HS-27A (cell line): ENCODE measurements at places on chromosomes 12 and 14.
A peak's percentile ranks its signal among the peaks of the same experiment; 100 is the strongest.

- no peak for DNase-seq
These were observed 82.6 kb upstream of the GTF2A1 start for GRCh38 chr14:81303258-81303935.

GRCh38 chr12:41064411-41064810 lies 123.7 kb upstream of the PDZRN4 start:
- no peak for DNase-seq

DNA sequence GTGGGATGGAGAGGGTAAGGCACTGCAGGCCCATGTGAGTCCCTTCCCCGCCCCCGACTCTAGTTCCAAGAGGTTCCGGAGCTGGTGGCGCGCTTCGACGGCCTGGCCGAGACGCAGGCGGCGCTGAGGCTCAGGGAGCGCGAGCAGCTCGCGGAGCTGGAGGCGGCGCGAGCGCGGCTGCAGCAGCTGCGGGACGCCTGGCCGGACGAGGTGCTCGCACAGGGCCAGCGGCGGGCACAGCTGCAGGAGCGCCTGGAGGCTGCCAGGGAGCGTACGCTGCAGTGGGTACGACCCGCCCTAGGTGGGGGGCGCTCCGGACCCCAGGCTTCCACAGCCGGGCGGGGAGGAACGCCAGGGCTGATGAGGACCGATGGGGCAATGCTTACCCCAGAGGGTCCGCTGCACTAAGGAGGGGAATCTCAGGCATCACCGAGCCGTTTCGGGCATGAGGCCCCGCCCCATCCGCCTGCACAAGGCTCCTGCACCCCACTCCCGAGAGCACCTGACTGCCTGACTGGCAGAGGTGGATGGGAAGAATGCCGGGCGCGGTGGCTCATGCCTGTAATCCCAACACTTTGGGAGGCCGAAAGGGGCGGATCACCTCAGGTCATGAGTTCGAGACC lies 4.9 kb downstream of the CFAP73 start:
- DNase-seq, result no peak

DNA sequence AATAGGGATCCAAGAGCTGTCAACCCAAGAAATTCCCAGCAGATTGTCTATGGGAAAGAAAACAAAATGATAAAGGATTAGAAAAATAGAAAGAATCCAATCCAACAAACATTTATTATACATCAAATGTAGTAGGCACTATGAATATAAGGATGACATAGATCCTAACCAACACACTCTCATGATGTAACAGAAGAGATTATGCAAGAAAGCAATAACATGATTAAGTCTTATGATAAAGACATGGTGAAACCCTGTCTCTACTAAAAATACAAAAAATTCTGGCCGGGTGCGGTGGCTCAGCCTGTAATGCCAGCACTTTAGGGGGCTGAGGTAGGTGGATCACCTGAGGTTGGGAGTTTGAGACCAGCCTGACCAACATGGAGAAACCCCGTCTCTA lies 2.7 kb downstream of the MED6 start:
- DNase-seq, result no peak

GRCh38 chr14:93974833-93975232 lies 1.5 kb downstream of the ASB2 start:
- DNase-seq, result no peak

- DNase-seq, result no peak
These were observed 179.7 kb downstream of the RAD51B start for GRCh38 chr14:67999290-67999689.

GRCh38 chr12:117360222-117360550 lies 1.2 kb downstream of the NOS1 start:
- no peak for DNase-seq

DNA sequence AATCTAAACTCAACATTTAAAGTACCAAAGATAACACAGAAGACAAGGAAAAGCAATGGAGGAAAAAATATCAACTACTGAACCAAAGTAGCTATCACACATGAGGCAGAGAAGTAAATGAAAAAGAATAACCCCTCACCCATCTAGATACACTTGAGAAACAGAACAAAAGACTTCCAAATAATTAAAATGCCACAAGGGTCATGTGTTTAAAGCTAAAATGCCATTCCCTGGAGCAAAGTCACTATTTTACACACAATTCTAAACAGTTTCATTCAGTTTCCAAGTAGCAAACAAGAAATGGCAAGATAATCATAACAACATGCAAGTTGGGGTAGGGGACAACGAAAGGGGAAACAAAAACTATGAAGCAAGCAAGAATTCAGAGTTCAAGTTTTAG lies 12.0 kb downstream of the OSBPL8 start:
- DNase-seq, result no peak

DNA sequence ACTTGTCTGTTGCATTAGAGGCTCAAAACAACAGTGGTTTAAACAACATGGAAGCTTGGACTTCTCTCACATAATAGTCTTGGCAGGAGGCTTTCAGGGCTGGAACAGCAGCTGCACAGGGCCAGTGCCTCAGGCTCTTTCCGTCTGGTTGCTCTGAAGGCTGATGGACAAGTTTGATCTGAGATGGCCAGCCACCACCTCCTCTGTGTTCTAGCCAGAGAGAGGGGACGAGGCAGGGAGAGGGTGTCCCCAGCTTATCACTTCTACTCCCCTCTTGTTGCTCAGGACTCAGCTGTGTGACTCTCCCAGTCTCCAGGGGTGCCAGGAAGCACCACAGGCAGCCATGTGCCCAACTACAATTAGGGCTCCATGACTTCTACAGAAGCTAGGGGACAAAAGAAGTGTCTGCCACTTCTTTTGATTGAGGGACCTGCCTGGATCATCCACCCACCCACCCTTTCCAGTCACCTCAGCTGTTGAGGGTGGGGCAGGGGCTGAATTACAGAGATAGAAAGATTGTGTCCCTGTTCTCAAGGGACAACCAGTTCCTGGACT lies 46.6 kb downstream of the SMIM41 start:
- no peak for DNase-seq

DNA sequence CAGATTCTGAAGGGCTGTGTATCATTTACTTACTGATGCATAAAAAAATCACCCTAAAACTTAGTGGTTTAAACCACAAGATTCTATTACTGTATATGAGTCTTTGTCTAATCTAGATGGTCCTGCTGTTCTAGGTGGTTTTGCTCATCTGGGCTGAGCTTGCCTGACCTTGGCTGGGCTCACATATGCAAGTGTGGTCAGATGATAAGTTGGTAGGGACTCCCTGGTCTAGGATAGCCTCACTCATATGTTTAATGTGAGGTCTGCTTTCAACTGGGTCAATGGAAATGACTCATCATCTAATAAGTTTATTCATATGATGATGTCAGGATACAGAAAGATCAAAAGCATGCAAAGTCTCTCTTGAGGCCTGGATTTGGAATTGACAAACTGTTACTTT lies 887.8 kb downstream of the TRHDE start:
- no peak for DNase-seq

DNA sequence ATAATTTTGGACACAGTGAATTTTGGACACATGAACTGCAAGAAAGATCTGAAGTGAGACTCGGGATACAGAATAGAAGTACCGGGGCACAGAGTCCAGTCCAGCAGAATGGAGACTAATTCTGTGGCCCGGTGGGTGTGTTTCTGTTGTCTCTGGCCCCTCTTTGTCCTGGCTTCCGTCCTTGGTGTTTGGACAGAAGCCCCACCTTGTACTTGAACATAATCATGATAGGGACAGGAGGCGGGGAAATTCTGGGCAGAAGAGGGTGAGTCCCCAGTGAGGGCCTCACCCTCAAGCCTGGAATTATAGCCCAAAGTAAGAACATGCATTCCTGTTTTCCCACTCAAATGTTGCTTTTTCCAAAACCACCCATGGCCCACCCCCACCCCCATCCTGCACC lies 39.9 kb downstream of the TNFAIP2 start:
- DNase-seq, result no peak

GRCh38 chr12:104316936-104317335 lies 13.4 kb downstream of the EID3 start:
- DNase-seq, result no peak

- no peak for DNase-seq
These were observed 137.4 kb downstream of the SLC16A7 start for GRCh38 chr12:59733200-59733599.

DNA sequence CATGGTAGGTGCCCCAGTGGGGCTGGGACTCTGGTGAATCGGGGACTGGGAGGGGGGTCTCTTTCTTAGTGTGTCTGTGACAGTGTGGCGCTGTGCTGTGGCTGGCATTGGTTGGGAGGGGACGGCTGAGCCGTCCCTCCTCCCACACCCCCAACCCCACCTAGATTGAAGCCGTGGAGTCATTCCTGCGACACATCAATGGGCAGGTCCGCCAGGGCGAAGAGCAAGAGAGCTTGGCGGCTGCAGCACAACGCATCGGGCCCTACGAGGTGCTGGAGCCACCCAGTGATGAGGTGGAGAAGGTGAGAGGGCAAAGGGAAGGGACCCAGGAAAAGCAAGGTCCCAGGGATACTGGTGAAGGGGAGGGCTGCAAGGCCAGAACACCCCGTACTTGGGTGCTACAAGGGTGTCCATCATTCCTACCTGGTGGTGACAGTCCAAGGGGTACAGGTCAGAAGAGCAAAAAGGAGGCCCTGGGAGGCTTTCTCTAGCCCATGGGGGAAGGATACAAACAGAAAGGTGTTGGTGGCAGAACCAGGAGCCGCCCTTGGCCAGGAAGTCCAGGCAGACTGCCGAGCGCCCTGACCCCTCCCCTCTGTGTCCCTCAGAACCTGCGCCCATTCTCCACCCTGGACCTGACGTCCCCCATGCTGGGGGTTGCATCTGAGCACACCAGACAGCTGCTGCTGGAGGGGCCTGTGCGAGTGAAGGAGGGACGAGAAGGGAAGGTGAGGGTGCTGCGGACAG lies 7.4 kb downstream of the PLEKHG6 start:
- DNase-seq, result no peak

GRCh38 chr12:30862486-30862885 lies 64.1 kb upstream of the TSPAN11 start:
- peak; percentile 36 for DNase-seq

DNA sequence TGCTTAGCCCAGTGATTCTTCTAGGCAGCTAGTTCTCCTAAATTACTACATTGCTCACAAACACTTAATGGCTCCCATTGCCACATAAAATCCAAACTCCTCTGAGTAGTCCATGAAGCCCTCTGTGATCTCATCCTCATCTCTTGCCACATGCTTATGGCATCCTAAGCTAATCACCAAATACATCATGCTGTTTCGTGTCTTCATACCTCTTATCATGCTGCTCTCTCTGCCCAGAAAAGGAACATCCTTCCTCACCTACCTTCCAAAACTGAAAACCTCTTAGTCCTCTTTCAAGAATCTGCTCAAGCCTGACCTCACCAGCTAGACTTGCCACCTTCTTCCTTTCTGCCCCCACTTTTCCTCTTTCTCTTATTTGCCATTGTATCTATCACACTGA lies 108.5 kb downstream of the DUSP6 start:
- DNase-seq, result no peak

GRCh38 chr12:30692470-30692869 lies 3.2 kb downstream of the IPO8 start:
- DNase-seq, result no peak

DNA sequence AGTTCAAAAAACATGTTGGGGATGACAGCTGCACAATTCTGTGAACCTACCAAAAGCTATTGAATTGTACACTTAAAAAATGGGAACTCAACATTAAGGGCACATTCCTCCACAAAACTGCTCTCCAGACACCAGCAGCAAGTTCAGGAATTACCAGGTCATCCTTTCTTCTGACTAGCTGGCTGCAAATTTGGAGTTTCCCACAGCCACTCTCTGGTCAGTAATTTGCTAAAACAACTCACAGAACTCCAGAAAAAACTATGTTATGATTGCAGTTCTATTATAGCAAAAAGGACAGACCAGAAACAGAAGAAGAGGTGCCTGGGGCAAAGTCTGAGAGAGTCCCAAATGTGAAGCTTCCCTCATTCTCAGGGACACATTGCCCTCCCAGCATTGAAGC lies 20.1 kb upstream of the PLEKHD1 start:
- DNase-seq, result no peak

DNA sequence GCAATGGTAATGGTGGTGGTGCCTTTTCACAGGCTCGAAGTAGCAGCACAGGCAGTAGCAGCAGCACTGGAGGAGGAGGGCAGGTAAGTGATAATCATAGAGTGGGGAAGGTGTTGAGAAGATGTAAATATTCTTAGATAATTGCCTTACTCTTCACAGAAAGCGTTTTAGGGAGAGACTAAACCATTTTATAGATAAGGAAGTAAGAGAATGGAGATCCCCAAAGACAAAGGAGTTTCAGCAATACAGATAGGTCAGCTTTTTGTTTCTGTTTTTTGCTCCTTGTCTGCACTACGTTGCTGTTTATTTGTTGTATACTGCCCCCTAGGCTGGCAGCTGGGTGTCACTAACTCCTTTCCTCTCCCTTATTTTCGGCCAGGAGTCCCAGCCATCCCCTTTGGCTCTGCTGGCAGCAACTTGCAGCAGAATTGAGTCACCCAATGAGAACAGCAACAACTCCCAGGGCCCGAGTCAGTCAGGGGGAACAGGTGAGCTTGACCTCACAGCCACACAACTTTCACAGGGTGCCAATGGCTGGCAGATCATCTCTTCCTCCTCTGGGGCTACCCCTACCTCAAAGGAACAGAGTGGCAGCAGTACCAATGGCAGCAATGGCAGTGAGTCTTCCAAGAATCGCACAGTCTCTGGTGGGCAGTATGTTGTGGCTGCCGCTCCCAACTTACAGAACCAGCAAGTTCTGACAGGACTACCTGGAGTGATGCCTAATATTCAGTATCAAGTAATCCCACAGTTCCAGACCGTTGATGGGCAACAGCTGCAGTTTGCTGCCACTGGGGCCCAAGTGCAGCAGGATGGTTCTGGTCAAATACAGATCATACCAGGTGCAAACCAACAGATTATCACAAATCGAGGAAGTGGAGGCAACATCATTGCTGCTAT lies 2.0 kb downstream of the SP1 start:
- no peak for DNase-seq

GRCh38 chr14:70425354-70425753 lies 8.5 kb upstream of the SYNJ2BP start:
- DNase-seq, result no peak

DNA sequence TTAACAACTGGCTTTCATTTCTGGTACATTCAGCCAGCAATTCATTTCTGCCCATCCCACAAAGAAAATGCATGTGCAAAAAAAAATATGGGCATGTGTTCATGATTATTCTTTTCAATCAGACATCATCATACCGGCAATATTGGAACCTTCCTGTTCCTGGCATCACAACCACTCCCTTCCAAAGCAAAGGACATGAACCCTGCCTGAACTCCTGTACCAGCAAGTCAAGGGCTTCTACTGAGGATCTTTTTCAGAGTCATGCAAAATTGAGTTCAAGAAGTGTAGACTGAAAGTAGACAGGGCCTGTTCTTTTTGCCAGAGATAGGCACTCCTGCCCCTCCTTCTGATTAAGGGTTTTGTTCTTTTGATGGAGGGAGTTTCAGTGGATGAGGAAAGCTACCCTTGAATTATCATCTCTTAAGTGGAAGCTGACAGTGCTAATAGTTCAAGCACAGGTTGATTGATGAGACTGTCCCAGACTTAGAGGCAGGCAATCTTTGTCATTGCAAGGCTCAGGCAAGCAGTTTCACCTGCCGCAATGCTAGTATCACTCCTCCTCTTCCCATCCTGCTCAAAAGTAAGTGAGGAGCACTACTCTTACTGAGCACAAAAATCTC lies 22.3 kb upstream of the DIO2 start:
- DNase-seq, result no peak
